ENCODE measurements at places on chromosomes 11 and 22.
A peak's percentile ranks its signal among the peaks of the same experiment; 100 is the strongest.

DNA sequence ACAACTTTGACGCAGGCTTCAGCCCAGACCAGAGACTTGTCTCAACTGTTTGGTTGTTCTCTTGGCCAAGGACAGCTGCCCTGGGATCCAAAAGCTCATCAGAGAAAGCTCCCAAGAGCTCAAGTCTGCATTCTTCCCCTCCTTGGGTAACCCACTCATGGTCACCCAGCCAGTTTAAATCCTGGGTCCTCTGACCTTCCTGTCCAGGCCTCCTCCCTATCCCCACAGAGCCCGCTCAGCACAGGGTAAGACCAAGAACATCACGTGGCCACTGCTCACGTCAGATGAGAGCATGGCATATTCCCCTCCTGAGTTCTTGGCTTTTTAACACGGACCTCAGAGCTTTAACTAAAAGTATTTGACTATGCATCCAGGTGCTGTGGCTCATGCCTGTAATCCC lies 25.8 kb downstream of the TSKU start:
- no peak for DNase-seq

GRCh38 chr11:69552951-69553350 lies 71.5 kb downstream of the LINC01488 start:
- DNase-seq, result no peak

DNA sequence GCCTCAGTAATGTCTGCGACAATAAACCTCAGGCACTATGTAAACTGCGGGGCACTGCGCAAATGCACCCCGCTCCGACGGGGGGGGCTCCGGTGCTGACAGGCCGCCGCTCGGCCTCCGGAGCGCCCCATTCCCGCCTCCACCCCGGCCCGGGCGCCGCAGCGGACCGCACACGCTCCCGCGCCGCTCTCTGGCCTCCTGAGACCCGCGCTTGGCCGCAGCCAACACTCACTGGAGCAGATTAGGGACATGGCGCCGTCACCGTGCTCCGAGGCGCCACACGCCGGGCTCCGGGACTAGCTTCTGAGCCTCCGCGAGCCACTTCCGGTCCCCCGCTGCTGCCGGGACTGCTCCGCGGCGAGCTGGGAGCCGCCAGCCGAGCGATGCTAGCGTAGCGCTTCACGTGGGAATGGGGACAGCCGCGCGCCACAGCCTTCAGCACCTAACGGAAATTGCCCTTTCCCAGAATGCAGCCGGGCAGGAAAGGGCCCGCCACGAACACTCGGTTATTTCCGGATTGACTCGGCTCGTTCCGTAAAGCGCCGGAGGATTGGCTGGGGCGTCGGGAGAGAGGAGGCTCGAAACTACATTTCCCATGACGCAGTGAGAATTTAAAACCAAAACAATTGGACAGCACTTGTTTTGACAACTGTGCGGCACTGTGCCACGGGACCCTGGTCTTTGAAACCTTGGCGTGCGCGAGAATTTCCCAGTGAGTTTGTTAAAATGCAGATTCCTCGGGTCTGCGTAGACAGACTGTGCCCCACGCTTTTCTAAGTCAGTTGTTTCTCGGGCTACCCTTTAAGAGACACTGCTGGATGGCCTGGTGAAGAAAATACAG lies at the start of gene PRPF19:
PRPF19 (minus strand) TSS at position 454 of the 841 bp plus-strand sequence; CDS start at position 251, 203 bp downstream.
- peak; percentile 100 for DNase-seq

GRCh38 chr22:46538814-46539160 lies 1.4 kb upstream of the CELSR1 start:
- peak; percentile 58 for DNase-seq

- no peak for DNase-seq
Measured at GRCh38 chr11:118008271-118008911, 22.2 kb downstream of the IL10RA start.

- DNase-seq, result no peak
Measured at GRCh38 chr11:78782725-78783124, 208.1 kb upstream of the NARS2 start.

- no peak for DNase-seq
Measured at GRCh38 chr11:133232665-133233064, 299.6 kb downstream of the OPCML start.

DNA sequence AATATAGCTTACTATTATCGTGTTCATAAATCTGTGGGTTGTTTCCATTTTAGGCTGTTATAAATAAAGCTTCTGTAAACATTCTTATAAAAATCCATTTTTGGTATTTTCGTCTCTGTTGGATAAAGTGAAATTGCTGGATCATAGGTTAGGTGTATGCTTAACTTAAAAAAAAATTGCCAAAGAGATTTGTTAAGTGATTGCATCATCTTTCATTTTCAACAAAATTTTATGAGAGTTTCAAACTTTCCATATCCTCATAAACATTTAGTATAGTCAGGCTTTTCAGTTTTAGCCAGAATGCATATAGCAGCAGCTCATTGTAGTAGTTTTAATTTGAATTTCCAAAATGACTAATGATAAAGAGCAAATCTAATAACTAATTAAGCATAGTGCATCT lies 146.7 kb upstream of the CNTN5 start:
- no peak for DNase-seq

- DNase-seq, result no peak
Measured at GRCh38 chr11:121465709-121466062, 12.9 kb upstream of the SORL1-AS1 start.

- no peak for DNase-seq
Measured at GRCh38 chr11:60717956-60718355, 6.6 kb upstream of the MS4A18 start.

Data from stimulated activated CD8-positive, alpha-beta memory T cell treated with anti-CD3 and anti-CD28 coated beads, Interleukin-4, amount 100 ng/mL, for 48 hours (primary cell).